ENCODE measurements at places on chromosomes 1 and 21.

- no peak for DNase-seq
Observed at GRCh38 chr1:115214098-115214497, 124.0 kb downstream of the NGF start.

- peak; percentile 41 for DNase-seq
Observed at GRCh38 chr21:38234395-38235142, 22.2 kb upstream of the KCNJ15 start.

GRCh38 chr1:98421085-98421435 lies 240.5 kb upstream of the SNX7 start:
- no peak for DNase-seq

GRCh38 chr1:20343149-20343937 lies 52.7 kb downstream of the VWA5B1 start:
- no peak for DNase-seq

DNA sequence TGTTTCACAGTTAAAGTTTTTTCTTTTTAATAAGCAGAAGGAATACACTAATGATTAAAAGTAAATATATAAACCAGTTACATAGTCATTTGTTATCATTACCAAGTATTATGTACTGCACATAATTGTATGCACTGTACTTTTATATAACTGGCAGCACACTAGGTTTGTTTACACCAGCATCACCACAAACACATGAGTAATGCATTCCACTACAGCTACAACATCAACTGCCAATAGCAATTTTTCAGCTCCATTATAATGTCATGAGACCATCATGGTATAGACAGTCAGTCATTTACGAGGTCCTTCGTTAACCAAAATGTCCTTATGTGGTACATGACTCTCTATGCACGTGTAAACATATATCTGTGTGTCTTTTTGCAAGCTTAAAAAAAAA lies 35.2 kb downstream of the SCYL3 start:
- DNase-seq, result no peak

DNA sequence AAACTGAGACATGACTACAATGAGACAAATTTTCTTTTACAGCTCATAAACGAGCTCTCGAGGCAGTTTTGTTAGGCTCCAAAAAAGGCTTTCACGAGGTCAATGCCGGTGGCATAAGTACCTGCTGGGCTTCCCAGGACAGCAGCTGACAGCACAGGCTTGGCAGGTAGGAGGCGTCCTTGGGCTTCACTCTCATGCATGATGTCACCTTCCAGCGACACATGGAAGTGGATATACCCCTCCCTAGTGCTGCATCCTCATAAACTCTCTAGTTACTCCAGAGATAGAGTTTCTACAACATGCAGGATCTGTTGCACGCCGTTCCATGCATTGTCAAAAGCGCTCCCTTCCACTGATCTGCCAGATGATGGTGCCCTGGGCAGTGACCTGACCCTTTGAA lies 112.5 kb upstream of the PAXBP1 start:
- no peak for DNase-seq

- no peak for DNase-seq
Observed at GRCh38 chr1:211710566-211711314, 35.3 kb upstream of the NEK2 start.

All from lower leg skin (tissue), 4 donors.